ENCODE measurements at places on chromosomes 7 and 10. TPM values are rescaled to one million over a fixed set of nuclear protein-coding genes. Genes with fewer than 3 reads are reported as not detected.

- DNase-seq, result peak; percentile 53
Measured at GRCh38 chr10:88428442-88428841, 154.7 kb downstream of the RNLS start.

- DNase-seq, result no peak
Measured at GRCh38 chr10:88895250-88895649, 15.2 kb downstream of the STAMBPL1 start.

DNA sequence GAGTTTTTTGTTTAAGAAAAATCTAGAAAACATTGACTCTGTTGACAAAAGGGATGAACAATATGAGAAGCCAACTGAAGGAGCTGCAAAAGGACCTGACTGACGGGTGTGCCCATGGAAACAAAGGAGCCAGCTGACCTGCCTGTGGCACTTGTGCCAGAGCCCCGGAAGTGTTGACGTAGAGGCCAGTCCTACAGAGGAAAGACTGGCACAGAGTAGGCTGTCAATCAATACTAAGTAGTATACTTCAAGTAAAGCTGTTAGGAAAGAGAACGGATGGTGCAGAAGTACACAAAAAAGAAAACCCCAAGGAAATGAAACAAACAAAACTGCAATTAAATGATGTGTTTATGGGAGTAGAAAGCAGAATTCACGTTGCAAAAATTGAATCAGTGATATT lies 19.0 kb upstream of the ABI1 start:
- DNase-seq, result peak; percentile 23

GRCh38 chr7:134004829-134005505 lies 122.2 kb upstream of the LRGUK start:
- no peak for DNase-seq

- no peak for DNase-seq
Measured at GRCh38 chr10:74825371-74826141, 844 bp upstream of the KAT6B start.

FLNC gene
- total RNA-seq, result 703 TPM

PWWP2B gene
- total RNA-seq, result 20.1 TPM

FAM13C gene
- total RNA-seq, result 58.0 TPM

- no peak for DNase-seq
Measured at GRCh38 chr7:49618028-49618427, 155.4 kb upstream of the VWC2 start.

PNLIPRP3 gene
- total RNA-seq, result 0.56 TPM

PYROXD2 gene
- 7.3 TPM for total RNA-seq

DNA sequence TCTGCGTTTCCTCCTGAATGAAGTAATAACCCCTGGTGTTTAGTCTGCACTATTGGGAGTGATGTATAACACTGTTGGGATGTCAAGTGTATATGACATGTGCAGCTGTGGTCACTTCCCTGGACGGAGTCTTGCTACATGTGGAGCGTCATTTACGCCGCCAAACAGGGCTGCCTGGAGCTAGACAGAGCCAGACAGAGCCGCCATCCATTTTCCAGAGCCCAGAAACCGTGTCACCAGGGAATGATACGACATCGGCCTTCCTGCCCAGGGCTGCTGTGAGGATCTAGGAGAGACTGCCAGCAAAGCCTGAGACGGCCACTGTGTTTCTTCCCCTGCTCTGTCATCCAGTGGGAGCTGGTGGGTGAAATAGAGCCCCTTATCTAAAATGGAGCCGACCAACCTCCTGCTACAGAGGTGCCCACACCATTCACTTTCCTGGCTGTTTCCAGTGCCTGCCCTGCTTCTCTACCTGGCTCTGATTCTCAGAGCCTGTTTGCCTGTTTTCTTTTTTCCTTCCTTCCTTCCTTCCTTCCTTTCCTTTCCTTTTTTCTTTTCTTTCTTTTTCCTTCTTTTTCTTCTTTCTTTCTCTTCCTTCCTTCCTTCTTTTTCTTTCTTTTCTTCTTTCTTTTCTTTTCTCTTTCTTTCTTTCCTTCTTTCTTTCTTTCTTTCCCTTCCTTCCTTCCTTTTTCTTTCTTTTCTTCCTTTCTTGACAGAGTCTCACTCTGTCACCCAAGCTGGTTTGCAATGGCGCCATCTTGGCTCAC lies 13.3 kb upstream of the FGFR2 start:
- no peak for DNase-seq

- no peak for DNase-seq
Measured at GRCh38 chr10:121252756-121253155, 345.5 kb downstream of the FGFR2 start.

GRCh38 chr10:122333037-122333436 lies 41.5 kb upstream of the PLEKHA1 start:
- no peak for DNase-seq

DNA sequence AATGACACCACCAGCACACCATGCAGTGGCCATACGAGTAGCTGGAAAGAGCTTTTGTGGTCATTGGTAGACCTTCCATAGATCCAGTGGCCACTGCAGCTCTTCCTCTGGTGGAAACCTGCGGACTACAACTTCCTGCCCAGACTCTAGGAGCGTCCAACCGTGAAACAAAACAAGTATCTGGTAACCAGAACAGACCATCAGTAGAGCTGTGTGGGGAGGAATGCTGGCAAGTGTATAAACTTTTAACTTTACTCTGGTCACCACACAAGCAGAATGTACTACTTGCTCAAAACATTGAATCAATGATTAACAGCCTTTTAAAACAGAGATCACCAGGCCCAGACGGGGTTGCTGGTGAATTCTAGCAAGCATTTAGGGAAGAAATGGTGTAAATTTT lies 154.7 kb upstream of the DGKB start:
- DNase-seq, result no peak

GRCh38 chr10:114855776-114856543 lies 34.4 kb downstream of the FHIP2A start:
- peak; percentile 42 for DNase-seq

DNA sequence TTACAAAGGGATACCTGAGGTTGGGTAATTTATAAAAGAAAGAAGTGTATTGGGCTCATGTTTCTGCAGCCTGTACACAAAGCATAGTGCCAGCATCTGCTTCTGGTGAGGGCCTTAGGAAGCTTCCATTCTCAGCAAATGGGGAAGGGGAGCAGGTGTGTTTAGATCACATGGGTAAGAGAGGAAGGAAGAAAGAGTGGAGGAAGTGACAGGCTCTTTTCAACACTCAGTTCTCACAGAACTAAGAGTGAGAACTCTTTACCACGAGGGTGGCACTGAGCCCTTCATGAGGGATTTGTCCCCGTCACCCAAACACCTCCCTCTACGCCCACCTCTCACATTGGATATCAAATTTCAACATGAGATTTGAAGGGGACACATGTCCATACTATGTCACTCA lies 506 bp upstream of the FAM170B start:
- DNase-seq, result no peak

DNA sequence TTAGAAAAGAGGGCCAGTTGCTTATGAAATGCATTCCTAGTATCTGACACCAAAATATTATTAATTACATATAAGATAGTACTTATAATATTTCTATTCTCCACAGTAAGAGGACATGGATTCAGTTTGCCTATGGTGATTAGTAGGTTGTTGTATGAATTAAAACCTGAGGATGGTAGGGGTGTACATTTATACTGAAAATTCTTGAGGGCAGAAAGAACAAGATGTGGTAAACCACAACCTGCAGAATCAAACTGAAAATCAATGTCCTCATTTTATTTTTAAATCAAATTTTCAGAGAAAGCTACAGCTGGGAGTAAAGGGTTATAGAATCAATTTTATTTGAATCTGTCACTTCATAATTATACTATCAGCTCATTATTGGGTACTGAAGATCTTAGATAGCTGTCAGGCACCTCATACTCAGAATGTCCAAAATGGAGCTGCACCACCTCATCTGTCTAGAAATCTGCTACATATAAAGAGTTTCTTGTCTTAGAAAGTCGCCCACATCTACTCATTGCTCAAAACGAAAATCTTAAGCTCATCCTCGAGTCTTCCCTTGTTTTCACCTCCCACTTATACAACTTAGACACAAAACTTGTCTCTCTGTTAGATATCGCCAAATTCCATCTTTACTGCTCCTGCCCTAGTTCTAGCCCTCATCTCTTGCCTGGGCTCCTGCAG lies 65.4 kb downstream of the MYO3A start:
- DNase-seq, result no peak

DNA sequence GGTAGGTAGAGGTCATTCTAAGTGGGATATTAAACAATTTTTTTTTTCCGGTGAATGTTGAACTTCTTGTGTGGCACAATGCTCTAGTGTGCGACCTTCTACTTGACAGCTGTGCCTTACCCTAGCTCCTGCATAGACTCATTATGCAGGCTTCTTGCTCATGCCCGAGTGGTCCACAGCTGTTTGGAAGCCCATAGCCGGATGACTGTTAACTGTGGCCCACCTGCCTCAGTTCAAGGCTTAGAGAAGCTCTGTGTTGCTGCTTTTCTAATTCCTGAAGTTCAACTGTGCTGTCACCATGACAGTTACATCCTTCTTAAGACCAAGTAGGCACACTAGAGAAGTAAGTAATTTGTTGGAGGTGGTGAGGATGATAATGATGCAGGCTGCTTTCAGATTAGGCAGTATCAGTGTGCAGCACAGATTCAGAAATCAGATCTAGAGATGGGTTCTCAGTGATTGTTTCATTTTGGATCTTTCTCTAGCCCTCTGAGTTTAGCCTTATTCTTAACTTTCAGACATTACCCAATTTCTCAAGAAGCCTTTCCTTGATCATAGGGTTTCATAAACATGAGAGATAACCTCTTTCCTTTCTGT lies 278.4 kb downstream of the PHF14 start:
- DNase-seq, result no peak

TMEM26 gene
- total RNA-seq, result 2.3 TPM

IL15RA gene
- total RNA-seq, result 0.19 TPM

INMT gene
- 5.4 TPM for total RNA-seq

CALHM1 gene
- 0.31 TPM for total RNA-seq

AKR1B1 gene
- 151 TPM for total RNA-seq

DNA sequence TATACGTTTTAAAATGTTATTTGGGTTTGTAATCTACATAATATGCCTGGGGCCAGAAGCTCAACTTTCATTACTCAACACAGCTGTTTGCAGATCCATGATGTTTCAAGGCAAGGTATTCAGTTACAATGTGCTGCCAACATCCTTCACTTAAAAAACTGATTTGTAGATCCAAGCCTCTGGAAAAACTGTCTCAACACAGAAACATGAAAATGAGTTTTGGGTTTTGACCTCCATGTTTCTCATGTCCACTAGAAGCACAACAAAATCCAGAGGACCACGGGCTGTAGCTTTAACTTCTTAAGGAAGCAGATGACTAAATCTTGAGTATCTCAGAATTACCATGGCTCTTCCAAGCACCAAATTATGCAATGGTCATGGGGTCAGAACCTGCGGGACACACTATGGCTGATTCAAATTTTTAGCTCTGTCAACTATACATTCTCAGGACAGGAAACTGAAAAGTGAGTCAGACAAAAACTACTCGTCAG lies 247.1 kb upstream of the GRB10 start:
- peak; percentile 42 for DNase-seq

DNA sequence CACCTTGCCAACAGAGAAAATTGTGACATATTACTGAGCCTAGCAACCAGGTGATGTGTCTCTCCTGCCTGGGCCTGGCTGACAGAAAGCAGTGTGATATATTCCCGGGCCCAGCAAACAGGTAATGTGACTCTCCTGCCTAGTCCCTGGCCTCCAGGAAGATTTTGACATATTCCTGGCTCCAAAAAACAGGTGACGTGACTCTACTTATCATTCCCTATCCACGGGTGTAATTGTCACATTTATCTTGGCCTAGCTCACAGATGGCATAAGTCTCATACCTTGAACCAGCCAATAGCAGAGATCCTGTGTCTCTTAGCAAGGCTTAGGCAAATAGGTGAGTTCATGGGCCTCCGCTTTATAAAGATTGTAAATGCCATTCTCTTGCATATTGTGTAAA lies 49.6 kb upstream of the ZNF680 start:
- no peak for DNase-seq

GRCh38 chr7:103632972-103633371 lies 187.0 kb upstream of the SLC26A5 start:
- peak; percentile 30 for DNase-seq

DNA sequence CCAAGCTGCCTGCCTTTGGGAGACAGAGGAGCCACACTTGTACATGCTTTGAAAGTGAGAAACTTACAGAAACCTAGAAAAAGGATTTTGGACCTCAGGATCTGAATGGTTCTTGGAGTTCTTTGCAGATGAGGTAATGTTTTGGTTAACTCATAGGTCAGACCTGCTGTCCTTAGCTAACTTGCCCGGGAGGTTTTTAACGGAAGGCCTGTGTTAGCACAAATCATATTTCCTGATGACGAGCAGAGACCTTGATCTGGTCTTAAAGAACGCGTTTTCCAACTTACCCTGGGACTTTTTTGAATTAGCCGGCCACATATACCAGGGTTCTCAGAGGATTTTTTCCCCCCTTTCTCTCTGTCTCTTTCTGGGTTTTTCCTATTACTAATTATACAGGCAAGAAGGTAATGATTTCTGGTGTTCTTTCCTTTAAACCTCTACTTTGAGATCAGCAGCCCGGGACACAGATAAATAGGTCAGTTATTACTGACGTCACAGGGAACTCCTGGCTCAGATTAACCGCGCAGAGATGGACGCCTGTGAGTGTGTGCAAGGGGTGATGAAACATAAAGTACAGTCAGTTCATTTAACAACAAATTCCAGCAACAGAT lies 101.7 kb upstream of the KLF6 start:
- peak; percentile 56 for DNase-seq

DNA sequence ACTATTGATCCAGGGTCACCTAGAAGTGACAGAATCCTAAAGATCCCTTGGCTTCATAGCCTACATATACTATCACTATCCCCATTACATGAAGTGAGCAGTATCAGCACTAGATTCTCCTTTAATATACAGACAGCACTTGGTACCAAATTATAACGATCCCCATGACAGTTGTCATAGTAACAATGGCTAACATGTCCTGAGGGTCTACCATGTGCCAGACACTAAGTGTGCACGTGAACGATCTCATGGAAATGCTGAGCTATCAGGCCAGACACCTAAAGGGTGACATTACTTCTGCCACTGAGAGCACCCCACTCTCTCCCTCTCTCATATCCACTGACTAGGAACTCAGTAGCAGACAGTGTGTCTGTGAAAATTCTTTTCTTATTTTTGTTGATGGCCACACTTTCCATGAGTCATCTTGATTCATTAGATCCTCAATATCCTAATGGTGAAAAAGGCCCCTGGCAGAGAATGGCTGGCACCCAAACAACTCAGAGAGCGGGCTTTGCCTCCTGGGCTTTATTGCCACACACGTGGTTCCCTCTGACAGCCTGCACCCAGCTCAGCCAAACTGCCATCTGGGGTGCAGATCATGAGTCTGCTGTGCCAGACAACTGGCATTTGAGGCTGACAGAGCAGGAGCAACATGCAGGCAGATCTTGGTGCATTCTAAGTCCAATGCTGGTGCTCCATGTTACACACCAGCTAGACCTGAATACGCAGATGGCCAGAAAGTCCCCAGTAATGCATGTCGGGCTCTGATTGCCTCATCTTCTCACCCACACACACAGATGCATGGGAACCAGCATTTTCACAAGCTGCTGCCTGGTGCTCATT lies 176.3 kb downstream of the DGKI start:
- DNase-seq, result peak; percentile 54

GRCh38 chr10:82887488-82887887 lies 1012.5 kb downstream of the NRG3 start:
- no peak for DNase-seq
